Midbrain (tissue), 1 donor: ENCODE measurements at places on chromosomes 7 and 10.

- DNase-seq = no peak
Observed at GRCh38 chr7:77269360-77270093, 69.9 kb upstream of the FGL2 start.

GRCh38 chr7:41232086-41232485, 470.8 kb downstream of the INHBA start:
- DNase-seq = no peak

- DNase-seq = peak; percentile 78
Observed at GRCh38 chr7:50679218-50680007, 103.3 kb downstream of the GRB10 start.

- DNase-seq = no peak
Observed at GRCh38 chr7:40316176-40316575, 181.4 kb downstream of the SUGCT start.

DNA sequence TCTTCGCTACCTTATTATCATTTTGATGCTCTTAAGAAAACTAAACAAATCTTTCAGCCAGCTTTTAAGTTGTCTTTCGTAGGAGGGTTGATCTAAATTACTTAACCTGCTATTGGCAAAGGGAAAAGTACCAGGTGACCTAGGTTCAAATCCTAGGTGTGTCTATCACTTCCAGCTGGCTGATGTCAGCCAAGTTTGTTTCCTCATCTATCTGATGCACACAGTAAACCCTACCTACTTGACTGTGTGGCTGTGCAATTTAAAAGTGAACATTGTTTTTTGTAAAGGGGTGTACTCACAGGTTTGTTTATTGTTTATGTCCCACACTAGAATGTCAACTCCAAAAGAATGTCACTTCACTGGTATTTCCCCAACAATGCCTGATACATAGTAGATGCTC, 21.9 kb upstream of the CAMK1D start:
- no peak for DNase-seq

GRCh38 chr10:24791084-24791726, 67.5 kb upstream of the ARHGAP21 start:
- DNase-seq = no peak

- peak; percentile 14 for DNase-seq
Observed at GRCh38 chr7:131781-132482, 60.4 kb upstream of the FAM20C start.

DNA sequence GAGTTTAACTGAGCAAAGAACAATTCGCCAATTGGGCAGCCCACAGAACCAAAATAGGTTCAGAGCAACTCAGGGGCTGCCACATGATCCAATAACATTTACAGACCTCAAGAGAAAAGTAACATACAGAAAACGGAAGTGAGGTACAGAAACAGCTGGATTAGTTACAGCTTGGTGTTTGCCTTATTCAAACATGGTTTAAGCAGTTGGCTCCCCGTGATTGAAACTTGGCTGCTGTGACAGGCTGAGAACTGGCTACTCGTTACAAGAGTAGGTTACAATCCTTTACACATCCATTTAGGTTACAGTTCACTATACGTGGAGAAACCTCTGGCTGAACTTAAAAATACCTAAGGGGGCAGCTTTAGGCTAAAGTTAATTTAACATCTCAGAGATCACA, 673.1 kb upstream of the PHF14 start:
- DNase-seq = no peak

GRCh38 chr10:11010582-11010981, 7.1 kb upstream of the CELF2 start:
- no peak for DNase-seq

GRCh38 chr10:124357561-124357885, 61.2 kb downstream of the OAT start:
- DNase-seq = no peak

GRCh38 chr10:133467286-133467911, 13.7 kb downstream of the SCART1 start:
- DNase-seq = no peak

GRCh38 chr10:1173091-1173490, 116.9 kb downstream of the WDR37 start:
- DNase-seq = no peak

- no peak for DNase-seq
Observed at GRCh38 chr10:71423250-71423649, 26.5 kb downstream of the CDH23 start.

GRCh38 chr7:137810248-137810647, 36.5 kb downstream of the DGKI start:
- no peak for DNase-seq

GRCh38 chr7:97133159-97133558, 15.7 kb downstream of the SDHAF3 start:
- DNase-seq = no peak

DNA sequence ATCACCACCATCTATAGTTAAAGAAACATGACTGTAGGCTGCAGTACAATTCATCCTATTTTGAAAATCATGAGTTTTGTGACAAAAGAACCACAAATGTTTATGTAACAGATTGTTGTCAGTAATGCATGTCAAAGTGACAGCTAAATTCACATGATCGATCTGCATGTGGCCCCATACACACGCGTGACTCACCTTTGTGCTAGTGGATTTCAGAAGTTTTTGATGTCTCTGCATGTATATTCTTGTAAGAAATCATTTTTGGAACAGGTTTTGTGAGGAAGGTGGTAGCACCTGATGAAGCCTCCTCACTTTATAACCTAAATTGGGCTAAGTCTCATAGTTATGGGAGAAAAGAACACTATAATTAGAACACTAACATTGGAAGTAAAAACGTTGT, 17.1 kb downstream of the RNF32 start:
- DNase-seq = no peak

- no peak for DNase-seq
Observed at GRCh38 chr10:1461016-1461415, 276.3 kb downstream of the ADARB2 start.

- DNase-seq = no peak
Observed at GRCh38 chr7:30710669-30711068, 28.4 kb upstream of the CRHR2 start.

DNA sequence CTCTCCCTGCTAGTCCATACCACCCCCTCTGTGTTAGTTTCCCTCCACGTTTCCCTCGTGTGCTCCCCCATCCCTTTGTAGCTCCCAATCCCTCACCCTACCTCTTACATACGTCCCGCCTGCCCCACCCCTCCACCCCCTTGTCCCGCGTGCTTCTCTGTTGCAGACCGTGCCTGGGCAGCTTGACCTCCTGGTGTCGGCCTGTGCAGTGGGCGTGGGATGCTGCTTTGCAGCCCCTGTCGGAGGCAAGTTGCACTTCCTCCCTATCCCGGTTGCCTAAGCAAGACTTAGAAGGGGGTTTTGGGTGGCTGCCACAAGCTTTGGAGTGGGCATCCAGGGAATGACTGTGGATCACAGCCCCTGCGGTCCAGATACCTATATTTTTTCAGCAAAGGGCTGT, 7.7 kb downstream of the CLCN1 start:
- no peak for DNase-seq

- DNase-seq = no peak
Observed at GRCh38 chr10:19946791-19947190, 130.6 kb downstream of the PLXDC2 start.

GRCh38 chr7:70416347-70416985, 715.5 kb upstream of the GALNT17 start:
- no peak for DNase-seq

DNA sequence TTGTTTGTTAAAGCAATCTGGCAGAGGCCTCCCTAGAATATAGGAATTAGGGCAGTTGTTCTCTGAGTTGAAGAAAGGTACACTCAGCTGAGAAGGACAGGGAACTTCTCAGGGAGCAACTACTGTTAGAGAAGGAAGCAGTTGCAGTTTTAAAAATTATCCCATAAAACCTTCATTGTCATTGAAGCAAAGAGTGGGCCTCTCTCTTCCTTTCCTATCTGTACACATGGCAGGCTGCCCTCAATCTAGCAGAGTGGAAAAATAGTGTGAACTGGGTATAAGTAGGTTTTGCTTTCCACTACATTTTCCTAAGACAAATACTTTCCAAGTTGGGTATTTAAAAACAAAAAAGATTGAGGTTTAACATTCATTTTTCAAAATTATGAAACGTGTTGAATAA, 236.7 kb upstream of the KLF14 start:
- no peak for DNase-seq

DNA sequence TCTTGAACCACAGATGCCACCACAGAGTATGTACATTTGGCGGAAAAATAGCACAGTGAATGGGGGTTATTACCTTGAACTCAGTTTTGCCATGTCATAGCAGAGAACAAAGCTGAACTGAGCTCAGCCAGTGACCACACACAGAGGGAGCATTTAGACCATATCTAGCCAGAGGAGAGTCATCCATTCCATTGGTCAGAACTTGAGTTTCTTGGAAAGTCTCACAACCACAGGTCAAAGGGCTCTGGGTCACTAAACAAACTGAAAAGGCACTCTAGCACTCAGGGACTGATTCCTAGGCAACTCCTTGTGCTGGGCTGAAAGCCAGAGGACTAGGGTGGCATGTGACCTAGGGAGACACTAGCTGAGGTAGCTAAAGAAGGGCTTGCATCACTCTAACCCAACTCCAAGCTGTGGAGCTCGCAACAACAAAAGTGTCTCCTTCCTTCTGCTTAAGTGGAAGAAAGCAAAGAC, 239.7 kb upstream of the SEMA3D start:
- DNase-seq = peak; percentile 38

GRCh38 chr7:148809856-148810255, 74.2 kb downstream of the EZH2 start:
- no peak for DNase-seq

GRCh38 chr10:113978802-113979201, 64.9 kb upstream of the ADRB1 start:
- DNase-seq = peak; percentile 74

DNA sequence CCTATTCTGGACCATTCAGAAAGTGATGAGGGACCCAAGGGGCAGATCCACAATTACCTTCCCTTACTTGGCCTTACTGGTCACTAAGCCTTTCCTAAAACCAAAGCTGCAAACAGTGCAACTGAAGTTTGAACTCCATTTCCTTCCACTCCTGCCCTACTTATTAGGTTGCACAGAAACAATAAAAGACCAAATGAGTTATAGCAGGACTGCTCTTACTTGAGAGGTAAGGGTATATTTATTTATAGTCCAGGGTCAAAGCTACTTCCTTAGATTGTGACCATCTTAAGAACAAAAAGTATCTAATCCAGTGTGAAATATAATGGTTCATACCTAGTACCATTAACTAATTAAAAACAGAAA, 27.0 kb downstream of the CDK6 start:
- DNase-seq = no peak

DNA sequence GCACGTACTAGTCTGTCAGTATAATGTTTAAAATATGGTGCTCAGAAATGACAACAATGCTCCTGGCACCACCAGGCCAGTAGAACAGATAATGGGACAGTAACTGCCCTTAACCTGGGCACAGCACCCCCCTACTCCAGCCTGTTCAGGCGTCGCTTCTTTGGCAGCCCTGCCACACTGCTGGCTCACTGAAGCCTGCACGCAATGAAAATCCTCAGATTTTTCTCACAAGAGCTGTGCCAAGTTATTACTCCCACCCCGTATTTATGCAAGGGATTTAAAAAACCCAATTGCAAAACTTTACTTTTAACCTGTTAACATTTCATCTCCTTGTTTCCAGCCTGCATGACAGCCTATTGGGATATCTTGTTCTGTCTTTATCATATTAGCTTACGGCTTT, 56.6 kb upstream of the LAMB1 start:
- no peak for DNase-seq

- no peak for DNase-seq
Observed at GRCh38 chr10:1137499-1138163, 81.4 kb downstream of the WDR37 start.

DNA sequence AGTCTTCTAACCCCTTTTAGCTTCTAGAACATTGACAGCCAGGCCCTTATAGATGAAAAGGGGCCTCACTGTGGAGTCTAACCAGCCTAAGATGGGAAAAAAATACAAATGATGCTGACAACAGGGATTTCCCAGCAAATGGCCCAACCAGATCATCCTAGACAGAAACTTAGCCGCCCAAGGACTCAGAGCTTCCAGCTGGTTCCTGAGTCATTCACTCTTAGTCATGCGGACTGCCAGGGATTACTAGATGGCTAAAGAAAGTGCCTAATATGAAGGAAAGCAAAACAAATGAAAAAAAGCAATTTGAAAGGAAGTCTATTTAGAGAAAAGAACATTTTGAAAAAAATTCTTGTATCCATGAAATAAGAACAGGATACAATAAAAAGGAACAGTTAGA, 23.7 kb downstream of the TSPAN14 start:
- no peak for DNase-seq
